Stimulated activated CD8-positive, alpha-beta memory T cell treated with anti-CD3 and anti-CD28 coated beads, Interleukin-4, amount 100 ng/mL, for 24 hours (primary cell): ENCODE measurements at places on chromosomes 13 and 19.

- no peak for DNase-seq
Measured at GRCh38 chr13:77353995-77354394, 27.1 kb upstream of the MYCBP2 start.

- DNase-seq = no peak
Measured at GRCh38 chr13:111461445-111462149, 141.2 kb downstream of the TEX29 start.

- DNase-seq = no peak
Measured at GRCh38 chr13:26716984-26717383, 43.6 kb downstream of the GPR12 start.

DNA sequence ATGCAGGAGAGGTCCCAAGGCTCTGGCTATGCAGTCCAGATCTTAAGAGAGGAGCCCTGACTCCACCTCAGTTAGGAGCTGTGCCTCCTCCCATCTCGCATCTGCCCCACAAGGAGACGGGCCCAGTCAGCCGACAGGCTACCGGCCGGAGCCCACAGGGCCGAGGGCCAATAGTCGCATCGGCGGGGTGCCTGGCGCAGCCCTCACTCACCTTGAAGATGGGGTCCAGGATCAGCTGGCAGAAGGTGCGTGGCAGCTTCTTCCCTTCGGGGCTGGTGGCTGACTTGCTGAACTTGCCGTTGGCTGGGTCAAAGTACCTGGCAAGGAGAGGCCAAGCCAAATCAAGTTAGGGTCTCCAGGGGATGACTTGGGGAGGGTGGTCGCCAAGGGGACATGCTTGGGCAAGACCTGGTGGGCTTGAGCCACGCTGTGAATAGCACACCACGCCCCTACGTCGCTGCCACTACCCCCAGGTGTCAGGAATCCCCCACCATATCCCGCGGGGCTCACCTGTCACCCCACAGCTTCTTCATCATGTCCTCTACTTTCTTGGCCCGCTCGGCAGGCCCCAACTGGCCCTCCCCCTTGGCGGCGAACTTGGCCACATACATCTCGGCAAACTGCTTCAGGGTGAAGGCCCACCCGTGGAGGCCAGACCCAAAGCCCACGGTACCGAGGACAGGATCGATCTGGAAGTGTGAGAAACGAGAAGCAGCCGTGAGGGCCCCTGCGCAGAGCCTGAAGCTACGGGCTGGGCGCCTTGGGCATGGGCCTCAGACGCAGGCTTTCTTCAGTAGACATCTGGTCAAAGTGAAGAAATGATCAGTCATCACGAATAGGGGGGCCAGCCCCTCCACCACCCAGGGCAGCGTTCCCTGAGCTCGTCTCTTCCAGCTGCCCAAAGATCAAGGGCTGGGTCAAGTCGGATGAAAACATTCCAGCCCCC lies 3.3 kb downstream of the EEF2 start:
- no peak for DNase-seq

- DNase-seq = no peak
Measured at GRCh38 chr19:6696239-6696820, 24.1 kb downstream of the C3 start.

- DNase-seq = no peak
Measured at GRCh38 chr19:43936188-43936587, 1.1 kb upstream of the ZNF45 start.

DNA sequence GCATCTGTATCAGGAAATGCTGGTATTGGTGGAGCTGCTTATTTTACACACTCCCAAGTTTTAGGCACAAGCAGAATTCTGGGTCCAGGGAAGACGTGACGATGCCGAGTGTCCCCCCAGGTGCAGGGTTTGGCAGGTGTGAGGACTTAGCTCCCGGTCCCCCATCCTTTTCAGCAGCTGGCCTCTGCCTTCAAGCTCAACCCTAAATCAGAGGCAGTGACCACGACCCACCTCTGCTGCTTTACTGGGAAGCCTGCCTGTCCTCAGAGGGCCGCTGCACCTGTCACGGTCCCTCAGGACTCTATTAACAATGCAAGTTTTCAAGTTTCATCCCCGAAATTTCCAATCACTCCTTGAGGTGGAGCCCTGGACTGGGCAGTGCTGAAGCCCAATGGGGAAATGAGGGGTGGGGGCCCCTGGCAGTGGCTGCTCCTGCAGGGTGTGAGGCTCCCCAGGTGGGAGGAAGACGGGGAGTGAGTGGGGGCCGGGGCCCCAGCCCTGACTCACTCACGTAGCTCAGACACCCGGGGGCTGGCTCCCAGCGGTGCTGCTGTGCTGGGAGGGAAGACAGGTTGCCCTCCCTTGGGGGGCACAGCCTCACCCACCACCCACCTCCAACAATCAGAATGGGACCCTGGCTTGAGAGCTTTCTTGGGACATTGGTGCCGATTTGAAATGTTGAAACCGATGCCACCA lies 92.6 kb upstream of the MCF2L start:
- no peak for DNase-seq

- DNase-seq = no peak
Measured at GRCh38 chr19:11506101-11506555, 489 bp upstream of the ZNF653 start.

- DNase-seq = no peak
Measured at GRCh38 chr19:4174895-4175668, 7.3 kb downstream of the SIRT6 start.

- DNase-seq = no peak
Measured at GRCh38 chr13:111025310-111025709, 89.8 kb upstream of the ARHGEF7 start.

GRCh38 chr19:39424934-39425333 lies 10.8 kb downstream of the RPS16 start:
- no peak for DNase-seq

DNA sequence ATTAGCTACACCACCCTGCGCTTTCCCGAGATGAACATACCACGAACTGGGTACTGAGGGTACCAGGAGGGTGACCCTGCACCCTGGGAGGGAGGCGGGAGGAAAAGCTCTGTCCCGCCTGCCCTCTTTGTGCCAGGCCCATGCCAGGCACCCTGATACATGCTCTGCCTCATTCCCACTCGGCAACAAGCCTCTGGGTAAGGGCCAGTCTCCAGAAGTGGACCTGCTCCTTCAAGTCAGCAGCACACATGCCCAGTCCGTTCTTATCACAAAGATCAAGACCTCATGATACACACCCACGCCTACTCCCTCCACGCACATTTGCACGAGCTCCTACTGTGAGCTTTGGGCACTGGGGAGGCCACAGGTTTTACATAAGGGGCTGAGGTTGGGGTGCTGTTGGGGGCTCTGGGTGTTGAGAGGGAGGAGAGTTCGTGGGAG lies 2.0 kb upstream of the FFAR1 start:
- no peak for DNase-seq

DNA sequence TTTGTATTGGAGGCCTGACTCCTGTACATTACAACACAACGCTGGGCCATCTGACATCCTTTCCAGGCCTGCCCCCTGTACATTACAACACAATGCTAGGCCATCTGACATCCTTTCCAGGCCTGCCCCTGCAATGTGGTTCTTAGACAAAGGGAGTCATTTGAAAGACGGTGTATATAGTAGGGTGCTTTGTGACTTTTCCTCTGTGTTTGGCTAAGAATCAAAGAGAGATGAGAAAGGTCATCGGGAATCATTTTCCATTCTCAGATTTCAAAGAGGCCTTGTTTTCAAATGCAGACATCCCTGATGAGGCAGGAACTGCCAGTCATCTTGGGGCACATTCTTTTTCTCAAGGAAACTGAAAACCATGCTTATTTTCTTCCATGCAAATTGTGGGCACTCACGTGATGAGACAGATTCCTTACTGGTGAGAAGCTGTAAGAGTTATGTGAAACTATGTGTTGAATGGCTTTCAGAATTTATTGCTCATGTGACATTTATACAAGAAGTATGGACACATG lies 551.6 kb downstream of the MYO16 start:
- DNase-seq = no peak

GRCh38 chr19:41993612-41994483 lies at the start of gene ATP1A3:
Gene ATP1A3, minus strand, starts transcription at chr19:41994230. Its CDS starts 154 bp downstream, at chr19:41994076.
- peak; percentile 56 for DNase-seq

GRCh38 chr13:27744801-27745200 lies 47.5 kb upstream of the GSX1 start:
- DNase-seq = no peak

GRCh38 chr13:59363313-59363712 lies 800.4 kb downstream of the DIAPH3 start:
- DNase-seq = no peak

- no peak for DNase-seq
Measured at GRCh38 chr13:53250272-53250875, 221.8 kb downstream of the OLFM4 start.

DNA sequence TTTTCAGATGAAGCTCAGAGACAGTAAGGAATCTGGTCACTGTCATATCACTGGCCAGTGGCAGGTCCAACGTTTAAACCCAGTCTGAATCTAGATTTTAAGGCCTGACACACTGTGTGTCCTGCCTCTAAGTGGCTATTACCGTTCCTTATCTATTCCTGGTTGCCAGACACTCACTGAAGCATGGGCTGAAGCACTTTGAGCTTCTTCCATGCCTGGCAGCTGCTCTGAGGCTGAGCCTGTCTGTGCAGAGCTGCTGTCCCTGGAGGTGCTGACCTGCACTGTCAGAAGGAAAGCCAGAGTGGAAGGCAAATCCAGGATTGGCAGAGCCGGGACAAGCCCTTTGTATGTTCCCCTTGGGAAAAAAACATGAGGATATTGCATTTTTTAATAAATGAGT lies 109.2 kb upstream of the SLC7A1 start:
- no peak for DNase-seq

- DNase-seq = no peak
Measured at GRCh38 chr19:18969931-18970659, 29.1 kb upstream of the HOMER3 start.

GRCh38 chr19:41999071-41999877 lies 5.2 kb upstream of the ATP1A3 start:
- DNase-seq = no peak

DNA sequence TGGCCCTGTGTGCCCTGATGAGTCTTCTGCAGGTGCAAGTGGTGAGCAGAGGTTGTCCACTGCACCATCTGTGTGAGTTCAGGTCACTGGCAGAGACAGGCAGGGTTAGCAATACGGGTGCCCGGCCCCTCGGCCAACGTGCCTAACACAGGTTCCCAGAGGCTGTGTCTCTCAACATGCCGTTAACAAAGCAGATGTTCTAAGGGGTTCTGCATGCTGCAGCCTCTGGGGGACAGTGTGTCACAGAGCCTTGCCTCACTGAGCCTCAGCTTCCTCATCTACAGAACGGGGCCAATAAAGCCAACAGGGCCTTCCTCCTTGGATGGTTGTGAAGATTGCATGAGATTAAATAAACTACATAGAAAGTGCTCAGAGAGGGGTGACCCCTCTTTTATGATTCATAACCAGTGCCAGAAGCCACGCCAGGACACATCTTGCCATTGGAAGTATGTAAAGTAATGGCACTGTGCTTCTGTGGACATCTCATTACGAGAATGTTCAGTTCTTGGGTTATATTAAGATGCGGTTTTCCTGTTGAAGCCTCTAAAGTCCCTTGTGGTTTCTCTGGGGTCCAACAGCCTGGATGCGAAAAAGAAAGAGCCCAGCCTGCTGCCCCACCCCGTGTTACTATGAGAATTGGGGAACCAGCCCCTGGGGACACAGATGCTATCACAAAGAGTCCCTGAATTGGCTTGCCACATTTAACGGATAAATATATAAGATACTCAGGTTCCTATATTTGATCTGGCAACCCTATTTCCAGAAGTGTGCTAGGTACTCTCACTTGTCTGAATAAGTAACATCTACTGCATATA lies 11.2 kb upstream of the ARHGEF18 start:
- no peak for DNase-seq
